ENCODE measurements at places on chromosomes 16 and 17. TPM values are rescaled to one million over a fixed set of nuclear protein-coding genes. Genes with fewer than 3 reads are reported as not detected.

The CEMP1 gene
- not detected for total RNA-seq

The SOX8 gene
- 0.75 TPM for total RNA-seq

The CTRB2 gene
- total RNA-seq: 2.8 TPM

The CHST5 gene
- 0.20 TPM for total RNA-seq

The SLC47A1 gene
- 5.8 TPM for total RNA-seq

The KRT14 gene
- total RNA-seq: not detected

The EVPLL gene
- total RNA-seq: not detected

The CACNG4 gene
- total RNA-seq: not detected

The OR3A3 gene
- total RNA-seq: not detected

GRCh38 chr16:75928295-75928694 is 202.0 kb upstream of the CPHXL start:
- H3K27ac ChIP-seq: no peak overlapping the region
- no peak for DNase-seq
- no peaks in the 10 kb centered on the region for H3K4me1 ChIP-seq
- no peaks in the 10 kb centered on the region for H3K36me3 ChIP-seq
- no peaks in the 10 kb centered on the region for H3K27me3 ChIP-seq

- no peaks in the 10 kb centered on the region for H3K36me3 ChIP-seq
- no peaks in the 10 kb centered on the region for H3K27me3 ChIP-seq
- no peak overlapping the region for H3K4me3 ChIP-seq
- H3K4me1 ChIP-seq: peaks cover 7% of the 10 kb centered on the region
Measured at GRCh38 chr17:66461343-66461995, 159.1 kb downstream of the PRKCA start.

- no peak overlapping the region for H3K27ac ChIP-seq
- H3K4me3 ChIP-seq: no peak overlapping the region
- peaks cover 31% of the 10 kb centered on the region for H3K27me3 ChIP-seq
- H3K36me3 ChIP-seq: no peaks in the 10 kb centered on the region
- no peaks in the 10 kb centered on the region for H3K4me1 ChIP-seq
Measured at GRCh38 chr16:86396901-86397311, 113.4 kb upstream of the FOXF1 start.

- H3K4me3 ChIP-seq: no peak overlapping the region
- H3K4me1 ChIP-seq: no peaks in the 10 kb centered on the region
- no peak overlapping the region for H3K27ac ChIP-seq
- H3K36me3 ChIP-seq: no peaks in the 10 kb centered on the region
- DNase-seq: no peak
Measured at GRCh38 chr17:45924332-45924820, 30.0 kb downstream of the MAPT start.

- H3K36me3 ChIP-seq: no peaks in the 10 kb centered on the region
- no peak for DNase-seq
- no peak overlapping the region for H3K4me3 ChIP-seq
- H3K27me3 ChIP-seq: no peaks in the 10 kb centered on the region
- H3K4me1 ChIP-seq: no peaks in the 10 kb centered on the region
Measured at GRCh38 chr17:72503556-72503955, 382.7 kb downstream of the SOX9 start.

DNA sequence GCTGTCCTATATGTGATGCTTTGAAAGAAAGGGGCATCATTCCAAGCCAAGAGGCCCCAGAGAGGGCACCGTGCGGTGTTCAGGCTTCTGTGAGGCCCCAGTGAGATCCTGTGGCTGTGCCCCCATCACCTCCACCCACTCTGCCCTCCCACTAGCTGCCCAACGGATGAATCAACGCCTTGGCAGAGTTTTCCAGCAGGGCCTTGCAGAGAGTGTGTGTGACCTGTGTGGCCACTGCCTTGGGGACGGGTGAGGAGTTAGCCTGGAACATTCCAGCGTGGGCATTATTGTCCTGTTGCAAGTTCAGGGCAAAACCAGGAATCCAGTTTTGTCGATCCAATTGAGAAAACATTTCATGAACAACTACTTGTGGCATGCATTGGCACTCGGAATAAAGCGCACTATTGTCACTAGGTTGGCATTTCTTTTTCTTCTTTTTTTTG is 53.7 kb downstream of the SF3B3 start:
- peak; percentile 21 for DNase-seq
- no peak overlapping the region for H3K4me3 ChIP-seq
- H3K4me1 ChIP-seq: peaks cover 64% of the 10 kb centered on the region
- H3K36me3 ChIP-seq: no peaks in the 10 kb centered on the region
- H3K27ac ChIP-seq: no peak overlapping the region

DNA sequence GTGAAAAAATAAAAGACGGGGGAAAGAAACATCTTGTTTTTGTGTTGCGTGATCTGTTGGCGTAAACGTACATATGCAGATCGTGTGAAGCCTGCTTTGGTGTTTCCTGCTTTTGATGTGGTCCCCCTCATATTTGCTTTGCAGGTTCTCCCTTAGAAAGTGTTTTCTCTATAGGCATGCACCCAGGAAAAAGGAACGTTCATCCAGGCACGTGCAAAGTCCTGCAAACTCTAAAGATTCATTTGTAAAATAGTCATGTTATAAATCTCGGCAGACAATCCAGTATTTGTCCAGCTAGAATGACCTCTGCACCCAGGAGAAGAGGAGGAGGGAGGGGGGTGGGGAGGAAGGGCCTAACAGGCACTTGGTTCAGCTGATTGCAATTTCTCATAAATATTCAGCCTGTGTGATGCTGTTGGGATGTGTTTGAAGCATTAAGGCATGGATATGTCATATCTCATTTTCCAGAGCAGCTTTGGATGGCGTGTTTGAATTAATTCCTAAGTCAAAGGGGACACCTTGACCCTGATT is 40.3 kb upstream of the DDX52 start:
- H3K27me3 ChIP-seq: no peaks in the 10 kb centered on the region
- H3K4me3 ChIP-seq: no peak overlapping the region
- no peak for DNase-seq
- no peaks in the 10 kb centered on the region for H3K4me1 ChIP-seq

DNA sequence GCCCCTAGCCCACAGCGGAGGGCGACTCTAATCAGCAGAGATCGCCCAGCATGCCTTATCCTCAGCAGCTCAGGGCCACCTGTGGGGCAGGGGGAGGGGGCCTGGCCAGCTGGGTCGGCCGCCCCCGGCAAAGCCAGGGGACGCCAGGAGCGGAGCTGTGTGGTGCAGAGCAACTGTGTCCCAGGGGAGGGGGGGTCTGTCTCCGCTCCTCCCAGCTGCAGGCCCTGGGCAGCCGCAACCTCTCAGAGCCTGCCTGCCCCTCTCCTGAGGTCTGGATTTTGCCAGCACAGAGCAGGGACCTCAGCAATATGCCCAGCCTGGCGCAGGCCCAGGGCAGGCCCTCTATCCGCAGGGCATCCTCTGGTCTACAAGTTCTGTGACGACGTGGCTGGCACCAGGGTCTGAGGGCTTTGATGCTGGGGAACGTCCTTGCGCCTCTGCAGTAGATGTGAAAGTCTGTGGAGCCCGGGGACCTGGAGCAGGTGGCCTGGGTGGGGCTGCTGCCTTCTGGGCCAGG is 36.5 kb upstream of the SLC38A10 start:
- no peaks in the 10 kb centered on the region for H3K36me3 ChIP-seq
- peaks cover 40% of the 10 kb centered on the region for H3K4me1 ChIP-seq
- H3K27me3 ChIP-seq: no peaks in the 10 kb centered on the region
- DNase-seq: no peak
- no peak overlapping the region for H3K4me3 ChIP-seq

- no peak for DNase-seq
- H3K27ac ChIP-seq: no peak overlapping the region
- no peak overlapping the region for H3K4me3 ChIP-seq
- H3K27me3 ChIP-seq: no peaks in the 10 kb centered on the region
- H3K4me1 ChIP-seq: no peaks in the 10 kb centered on the region
Measured at GRCh38 chr16:60041671-60042070, 1307.6 kb upstream of the GOT2 start.

- no peak for DNase-seq
- no peaks in the 10 kb centered on the region for H3K36me3 ChIP-seq
- peaks cover 7% of the 10 kb centered on the region for H3K4me1 ChIP-seq
- no peak overlapping the region for H3K4me3 ChIP-seq
- H3K27ac ChIP-seq: no peak overlapping the region
- no peaks in the 10 kb centered on the region for H3K27me3 ChIP-seq
Measured at GRCh38 chr16:83374979-83375378, 432.8 kb upstream of the HSBP1 start.

DNA sequence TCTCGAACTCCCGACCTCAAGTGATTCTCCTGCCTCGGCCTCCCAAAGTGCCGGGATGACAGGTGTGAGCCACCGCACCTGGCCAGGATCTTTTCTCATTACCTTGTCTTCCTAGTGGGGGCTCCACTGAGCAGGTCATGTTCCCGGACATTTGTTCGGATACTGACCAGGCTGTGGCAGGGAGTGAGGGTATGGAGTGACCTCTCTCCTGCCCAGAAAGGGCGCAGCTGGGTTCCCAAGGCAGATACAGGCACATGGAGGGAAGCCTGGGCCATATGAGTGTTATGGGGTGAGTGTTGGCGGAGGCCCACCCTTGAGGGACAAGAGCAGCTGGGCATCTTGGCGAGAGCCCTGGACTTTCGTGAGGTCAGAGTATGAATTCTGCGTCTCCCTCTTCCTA is 5.5 kb downstream of the SERPINF1 start:
- H3K4me3 ChIP-seq: no peak overlapping the region
- no peaks in the 10 kb centered on the region for H3K27me3 ChIP-seq
- H3K27ac ChIP-seq: no peak overlapping the region
- H3K36me3 ChIP-seq: peaks cover 17% of the 10 kb centered on the region
- no peak for DNase-seq

DNA sequence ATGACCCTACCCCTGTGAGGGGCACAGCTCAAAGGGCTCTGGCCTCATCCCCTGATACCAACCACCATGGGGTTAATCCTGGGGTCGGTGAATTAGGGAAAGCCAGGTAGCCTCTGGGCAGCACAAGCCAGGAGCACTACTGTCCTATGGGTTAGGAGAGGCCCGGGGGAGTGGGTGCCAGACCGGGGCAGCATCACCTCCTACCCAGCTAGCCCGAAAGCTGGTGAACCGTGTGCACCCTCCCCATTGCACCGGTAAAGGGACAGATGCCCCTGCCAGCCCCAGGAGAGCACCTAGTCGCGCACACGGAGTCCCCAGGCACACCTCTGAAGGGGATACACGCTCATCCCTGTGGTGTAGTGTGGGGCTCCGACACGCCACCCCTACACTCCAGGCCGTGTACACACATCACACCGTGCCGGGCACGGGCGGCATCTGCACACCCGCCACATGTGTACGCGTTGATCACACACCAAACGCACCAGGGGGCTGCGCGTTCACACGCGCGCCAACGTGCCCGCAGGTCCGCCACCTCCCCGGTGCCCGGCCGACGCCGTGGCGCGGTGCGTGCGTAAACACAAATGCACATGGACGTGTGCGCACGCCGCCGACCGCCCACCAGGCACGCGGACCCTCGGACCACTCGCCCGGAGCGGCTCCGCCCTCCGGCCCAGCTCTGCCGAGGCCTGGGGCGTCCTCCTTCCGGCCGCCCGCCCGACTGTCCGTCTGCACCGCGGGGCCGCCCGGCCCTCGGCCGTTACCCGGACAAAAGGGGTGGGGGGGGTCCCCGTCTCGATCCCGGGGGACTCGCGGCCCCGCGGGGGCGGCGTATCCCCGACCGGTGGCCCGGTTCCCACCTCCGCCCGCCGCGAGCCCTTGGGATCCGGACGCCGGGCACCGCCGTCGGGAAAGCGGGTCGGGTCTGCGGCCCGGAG is 785 bp downstream of the UBALD1 start:
- peak; percentile 35 for DNase-seq
- H3K4me3 ChIP-seq: peak overlapping the region; percentile 77
- no peaks in the 10 kb centered on the region for H3K27me3 ChIP-seq
- peaks cover 47% of the 10 kb centered on the region for H3K4me1 ChIP-seq

GRCh38 chr16:1180549-1181403 is 27.9 kb downstream of the CACNA1H start:
- H3K27me3 ChIP-seq: no peaks in the 10 kb centered on the region
- DNase-seq: peak; percentile 67
- peak overlapping the region; percentile 40 for H3K27ac ChIP-seq

- peak; percentile 65 for DNase-seq
- no peak overlapping the region for H3K4me3 ChIP-seq
- peaks cover 9% of the 10 kb centered on the region for H3K36me3 ChIP-seq
- peaks cover 9% of the 10 kb centered on the region for H3K4me1 ChIP-seq
Measured at GRCh38 chr16:84884596-84885341, 65.0 kb downstream of the CRISPLD2 start.

- H3K4me3 ChIP-seq: peak overlapping the region; percentile 64
- peaks cover 21% of the 10 kb centered on the region for H3K4me1 ChIP-seq
- DNase-seq: peak; percentile 36
- peaks cover 9% of the 10 kb centered on the region for H3K36me3 ChIP-seq
- H3K27ac ChIP-seq: no peak overlapping the region
Measured at GRCh38 chr16:30430428-30430970, 669 bp upstream of the DCTPP1 start.

- H3K4me1 ChIP-seq: no peaks in the 10 kb centered on the region
- no peak overlapping the region for H3K4me3 ChIP-seq
Measured at GRCh38 chr16:70152578-70153302, 20.8 kb upstream of the CLEC18C start.

GRCh38 chr17:39738983-39739884 is 1.5 kb downstream of the GRB7 start:
- H3K4me3 ChIP-seq: peak overlapping the region; percentile 37
- H3K36me3 ChIP-seq: no peaks in the 10 kb centered on the region
- H3K27me3 ChIP-seq: peaks cover 15% of the 10 kb centered on the region
- no peak for DNase-seq
- H3K27ac ChIP-seq: no peak overlapping the region

DNA sequence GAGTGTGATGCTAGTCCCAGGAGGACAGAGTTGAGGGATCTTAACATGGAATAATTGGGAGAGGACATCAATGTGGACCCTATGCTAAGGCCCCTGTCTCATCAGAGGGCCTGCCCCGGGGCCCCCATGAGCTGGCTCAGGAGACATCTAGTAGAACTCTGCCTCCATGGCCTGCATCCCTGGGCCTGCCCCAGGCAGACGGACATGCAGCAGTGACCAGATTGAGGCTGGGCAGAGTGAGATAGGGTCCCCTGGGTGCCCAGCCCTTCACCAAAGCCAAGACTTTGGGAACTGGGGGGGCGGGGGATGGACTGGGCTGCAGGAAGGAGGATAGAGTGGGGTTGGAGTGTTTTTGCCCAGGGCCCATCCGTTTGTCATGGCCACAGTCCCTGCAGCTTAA is 115.2 kb downstream of the CCDC182 start:
- no peak for DNase-seq
- no peak overlapping the region for H3K27ac ChIP-seq
- no peak overlapping the region for H3K4me3 ChIP-seq

DNA sequence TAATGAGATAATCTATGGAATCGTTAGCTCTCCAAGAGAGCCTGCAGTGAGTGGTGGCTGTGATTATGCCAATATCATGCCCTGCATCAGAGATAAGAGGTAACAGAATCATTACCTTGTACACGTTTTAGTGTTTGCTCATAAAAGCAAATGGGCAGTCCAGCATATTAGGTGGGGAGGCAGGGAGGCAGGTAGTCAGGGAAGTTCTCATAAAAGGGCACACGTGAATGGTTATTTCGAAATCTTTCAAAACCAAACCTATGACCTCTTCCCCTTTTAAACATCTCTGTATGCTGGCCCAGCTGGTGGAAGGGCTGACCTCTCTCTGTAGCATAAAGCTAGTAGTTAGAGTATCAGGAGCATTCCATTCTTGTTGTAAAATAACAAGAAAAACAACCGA is 51.7 kb downstream of the VAT1L start:
- no peak overlapping the region for H3K4me3 ChIP-seq
- H3K27me3 ChIP-seq: no peaks in the 10 kb centered on the region
- no peaks in the 10 kb centered on the region for H3K36me3 ChIP-seq
- DNase-seq: no peak
- H3K27ac ChIP-seq: no peak overlapping the region
- H3K4me1 ChIP-seq: no peaks in the 10 kb centered on the region

Measured in heart left ventricle (tissue), 16 donors.